ENCODE measurements at places on chromosomes 7 and 10.

DNA sequence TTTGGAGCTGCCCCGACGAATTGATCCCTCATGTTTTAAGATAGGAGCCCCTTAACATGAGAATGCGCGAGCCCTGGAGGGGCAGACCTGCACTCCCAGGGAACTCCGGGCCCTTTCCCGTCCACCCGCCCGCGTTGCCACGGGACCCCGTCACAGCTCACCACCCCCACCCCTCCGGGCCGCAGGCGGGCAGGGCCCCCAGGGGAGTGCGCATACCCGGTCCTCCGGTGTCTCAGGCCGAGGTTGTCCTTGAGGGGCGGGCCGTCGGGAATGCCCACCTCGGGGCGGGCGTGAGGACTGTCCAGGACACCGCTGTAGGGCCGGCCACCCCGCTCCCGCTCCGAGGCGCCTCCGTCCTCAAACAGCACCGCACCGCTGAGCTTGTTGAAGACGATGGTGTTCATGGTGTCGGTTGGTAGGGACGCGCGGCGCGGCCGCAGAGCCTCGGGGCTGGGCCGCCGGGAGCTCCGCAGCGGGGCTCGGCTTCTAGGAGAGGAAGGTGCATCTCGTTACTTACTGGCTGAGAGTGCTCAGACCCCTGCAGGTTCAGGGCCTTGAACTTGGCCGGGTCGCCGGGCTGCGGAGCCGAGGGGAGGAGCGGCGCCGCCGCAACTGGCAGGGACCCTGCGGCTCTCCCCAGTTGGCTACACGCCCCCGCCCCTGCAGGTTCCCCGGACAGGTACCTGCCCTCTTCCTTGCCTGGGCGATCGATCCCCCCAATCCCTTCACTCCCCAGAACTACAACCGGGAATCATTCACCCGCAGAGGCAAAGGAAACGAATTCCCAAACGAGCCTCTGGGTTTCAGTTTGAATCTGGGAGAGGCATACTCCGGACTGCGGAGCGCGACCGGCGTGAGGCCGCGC lies 2.4 kb downstream of the MKX start:
- DNase-seq = no peak

- DNase-seq = no peak
Measured at GRCh38 chr10:73517166-73517888, 21.5 kb upstream of the PPP3CB start.

- DNase-seq = no peak
Measured at GRCh38 chr7:130365088-130365487, 15.2 kb upstream of the CPA1 start.

- DNase-seq = no peak
Measured at GRCh38 chr7:113774182-113774807, 144.5 kb downstream of the PPP1R3A start.

- DNase-seq = no peak
Measured at GRCh38 chr7:134167250-134167649, 40.1 kb downstream of the LRGUK start.
